ENCODE measurements at places on chromosomes 7 and 10.

DNA sequence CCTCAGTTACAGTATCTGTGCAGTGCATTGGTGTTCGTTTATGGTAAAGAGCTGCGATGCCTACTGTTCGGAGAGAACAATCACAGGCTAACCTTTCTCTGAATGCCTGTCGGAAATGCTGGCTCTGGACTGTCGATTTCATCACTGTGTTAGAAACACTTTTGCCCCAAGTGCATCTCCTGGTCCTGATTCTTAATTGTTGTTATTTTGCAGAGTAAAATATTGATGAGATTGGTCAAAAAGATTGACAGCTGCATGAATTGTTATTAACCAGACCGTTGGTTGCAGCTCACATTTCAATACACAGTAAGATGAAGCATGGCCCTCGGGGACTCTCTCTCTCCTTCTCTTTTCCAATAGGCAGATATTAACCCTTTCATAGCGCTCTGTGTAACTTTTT is 557.4 kb upstream of the ADARB2 start:
- no peak for DNase-seq

DNA sequence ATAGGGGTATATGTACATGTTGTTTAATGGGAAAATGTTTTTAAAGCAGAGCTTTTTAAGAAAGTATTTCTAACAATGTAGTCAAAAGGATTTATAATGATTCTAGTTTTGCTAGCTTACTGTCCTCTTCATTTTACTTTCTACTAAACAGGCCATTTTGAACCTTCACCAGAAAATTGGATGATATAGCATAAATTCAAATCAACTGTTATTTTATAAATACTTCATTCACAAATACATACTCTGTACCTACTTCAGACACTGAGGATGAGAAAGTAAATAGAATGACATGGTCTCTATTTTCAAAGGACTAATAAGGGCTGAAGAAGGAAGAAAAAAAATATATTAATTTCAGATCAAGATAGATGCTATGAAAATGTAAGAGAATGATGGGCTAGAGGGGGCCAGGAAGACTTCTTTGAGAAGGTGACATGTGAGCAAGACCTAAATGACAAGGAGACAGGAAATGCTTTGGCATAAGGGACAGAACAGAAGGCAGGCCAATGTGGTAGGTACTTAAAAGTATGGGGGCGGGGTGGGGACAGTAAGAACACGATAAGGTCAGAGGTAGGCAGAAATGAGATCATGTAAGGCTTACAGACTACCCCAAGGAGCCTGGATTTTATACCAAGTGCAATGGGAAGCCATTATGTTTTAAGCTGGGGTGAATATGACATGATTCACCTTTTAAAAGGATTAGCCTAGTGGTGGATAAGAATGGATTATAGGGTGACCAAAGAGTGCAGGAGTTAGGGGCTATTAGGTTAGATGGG is 5.2 kb downstream of the NAMPT start:
- no peak for DNase-seq

DNA sequence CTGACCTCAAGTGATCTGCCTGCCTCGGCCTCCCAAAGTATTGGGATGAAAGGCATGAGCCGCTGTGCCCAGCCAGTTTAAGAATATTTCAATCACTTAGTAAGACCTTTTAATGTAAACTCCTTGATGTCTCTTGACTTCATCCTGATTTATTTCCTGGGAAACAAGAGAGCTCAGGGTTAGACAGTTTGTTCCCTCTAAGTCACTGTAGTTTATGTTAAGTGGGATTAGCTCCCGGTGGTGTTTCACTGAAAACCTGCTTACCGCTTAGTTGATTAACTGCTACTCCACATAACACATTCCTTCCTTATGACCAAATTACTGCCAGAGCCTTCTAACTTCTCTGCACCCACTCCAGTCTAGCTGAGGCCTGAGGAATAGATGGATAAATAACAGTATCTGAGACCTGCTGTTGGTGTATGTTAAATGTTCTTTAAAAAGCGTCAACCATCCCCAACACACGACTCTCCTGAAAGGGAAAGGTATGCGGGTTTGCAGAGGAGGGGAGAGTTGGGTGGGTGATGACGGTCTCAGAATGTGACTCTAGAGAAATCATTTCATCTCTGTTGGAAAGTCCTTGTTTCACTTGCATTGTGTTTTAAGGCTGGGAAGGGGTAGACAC is 48.7 kb downstream of the CREB3L2 start:
- peak; percentile 73 for DNase-seq

GRCh38 chr7:144853542-144853941 is 17.7 kb upstream of the TPK1 start:
- DNase-seq, result no peak

DNA sequence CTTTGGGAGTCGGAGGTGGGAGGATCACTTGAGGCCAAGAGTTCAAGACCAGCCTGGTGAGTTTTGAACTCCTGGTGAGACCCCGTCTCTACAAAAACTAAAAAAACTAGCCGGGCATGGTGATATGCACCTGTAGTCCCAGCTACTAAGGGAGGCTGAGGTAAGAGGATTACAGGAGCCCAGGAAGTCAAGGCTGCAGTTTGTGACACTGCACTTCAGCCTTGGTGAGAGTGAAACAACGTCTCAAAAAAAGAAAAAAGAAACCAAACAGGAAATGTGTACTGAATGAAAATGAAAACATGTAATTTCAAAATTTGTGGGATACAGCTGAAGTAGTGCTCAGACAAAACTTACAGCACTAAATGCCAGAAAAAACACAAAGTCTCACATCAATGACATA is 7.6 kb downstream of the ARHGAP12 start:
- no peak for DNase-seq

DNA sequence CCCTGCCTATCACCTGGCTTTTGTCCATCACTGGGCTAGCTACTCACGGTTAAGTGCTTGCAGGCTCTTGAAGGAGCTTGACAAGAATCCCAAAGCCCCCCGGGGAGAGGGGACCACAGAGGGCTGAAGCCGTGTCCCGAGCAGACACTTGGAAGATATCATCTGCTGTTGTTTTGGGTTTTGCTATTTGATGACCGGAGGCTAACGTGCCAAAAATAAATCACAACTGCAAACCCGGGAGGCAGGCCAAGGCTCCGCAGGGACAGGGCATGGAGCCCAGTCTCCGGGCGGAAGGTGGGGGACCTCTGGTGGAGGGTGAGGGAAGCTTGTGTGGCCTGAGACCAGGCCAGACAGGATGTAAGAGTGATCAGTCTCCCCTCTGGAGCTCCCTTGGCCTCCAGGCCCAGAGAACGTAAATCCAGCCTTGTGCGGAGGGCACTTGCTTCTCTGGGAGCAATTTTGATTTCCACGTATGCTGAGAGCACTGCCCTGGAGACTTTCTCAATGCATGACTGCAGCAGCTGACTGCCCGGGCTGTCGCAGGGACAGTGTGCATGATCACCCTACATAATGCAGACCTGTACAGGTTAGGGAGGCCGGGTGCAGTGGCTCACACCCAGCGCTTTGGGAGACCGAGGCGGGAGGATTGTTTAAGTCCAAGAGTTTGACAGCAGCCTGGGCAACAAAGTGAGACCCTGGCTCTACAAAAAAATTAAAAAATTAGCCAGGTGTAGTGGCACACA is at the start of gene PHKG1:
Gene PHKG1 (minus strand): TSS at position 164 of the 743 bp plus-strand sequence. CDS start 4,011 bp downstream, outside the sequence.
- peak; percentile 88 for DNase-seq

GRCh38 chr10:84571146-84571545 is 242.8 kb downstream of the CCSER2 start:
- DNase-seq, result no peak

- no peak for DNase-seq
These were observed 203.1 kb upstream of the PCLO start for GRCh38 chr7:83365746-83366145.

DNA sequence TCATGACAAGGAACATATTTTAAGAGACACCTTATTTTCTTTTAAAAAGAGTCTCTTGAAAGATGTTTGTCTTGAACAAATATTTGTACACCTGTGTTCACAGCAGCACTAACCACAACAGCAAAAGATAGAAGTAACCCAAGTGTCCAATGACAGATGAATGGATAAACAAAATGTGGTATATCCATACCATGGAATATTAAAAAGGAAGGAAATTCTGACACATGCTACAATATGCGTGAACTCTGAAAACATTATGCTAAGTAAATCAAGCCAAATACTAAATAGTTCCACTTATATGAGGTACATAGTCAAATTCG is 17.8 kb downstream of the SGMS1 start:
- DNase-seq, result no peak

GRCh38 chr7:7639847-7640220 is 718 bp upstream of the UMAD1 start:
- DNase-seq, result no peak

DNA sequence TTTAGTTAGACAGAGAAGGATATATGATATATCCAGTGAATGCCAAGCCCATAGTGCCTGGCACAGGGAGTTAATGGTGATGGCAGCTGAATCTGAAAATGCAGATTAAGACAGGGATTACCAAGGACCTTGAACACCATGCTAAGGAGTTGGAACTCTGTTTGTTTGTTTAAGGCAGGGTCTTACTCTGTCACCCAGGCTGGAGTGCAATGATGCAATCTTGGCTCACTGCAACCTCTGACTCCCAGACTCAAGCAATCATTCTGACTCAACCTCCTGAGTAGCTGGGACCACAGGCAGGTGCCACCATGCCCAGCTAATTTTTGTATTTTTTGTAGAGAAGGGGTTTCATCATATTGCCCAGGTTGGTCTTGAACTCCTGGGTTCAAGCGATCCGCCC is 1.6 kb downstream of the AKR1D1 start:
- DNase-seq, result no peak

- DNase-seq, result no peak
These were observed 7.8 kb upstream of the PDCD4 start for GRCh38 chr10:110863956-110864355.

DNA sequence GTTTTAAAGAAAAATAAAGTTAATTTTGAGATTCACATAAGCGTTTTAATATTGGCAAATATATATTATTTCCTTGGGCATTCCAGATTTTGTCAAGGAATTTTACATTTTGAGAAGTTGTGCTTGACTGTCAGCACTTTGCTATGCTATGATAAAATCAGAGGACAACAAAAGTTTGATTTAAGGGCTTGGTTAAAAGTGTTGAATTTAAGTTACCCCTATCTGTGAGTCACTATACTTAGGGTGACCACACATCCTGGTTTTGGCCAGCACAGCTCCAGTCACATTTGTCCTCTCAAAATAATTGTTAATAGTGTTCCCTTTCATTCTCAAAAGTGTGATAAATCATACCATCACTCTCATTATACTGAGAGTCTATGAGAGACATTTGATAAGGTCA is 34.2 kb upstream of the ANK3 start:
- no peak for DNase-seq

GRCh38 chr10:103130910-103131309 is 62.2 kb downstream of the NT5C2 start:
- DNase-seq, result no peak

- no peak for DNase-seq
These were observed 16.2 kb downstream of the MACC1 start for GRCh38 chr7:20200971-20201370.

DNA sequence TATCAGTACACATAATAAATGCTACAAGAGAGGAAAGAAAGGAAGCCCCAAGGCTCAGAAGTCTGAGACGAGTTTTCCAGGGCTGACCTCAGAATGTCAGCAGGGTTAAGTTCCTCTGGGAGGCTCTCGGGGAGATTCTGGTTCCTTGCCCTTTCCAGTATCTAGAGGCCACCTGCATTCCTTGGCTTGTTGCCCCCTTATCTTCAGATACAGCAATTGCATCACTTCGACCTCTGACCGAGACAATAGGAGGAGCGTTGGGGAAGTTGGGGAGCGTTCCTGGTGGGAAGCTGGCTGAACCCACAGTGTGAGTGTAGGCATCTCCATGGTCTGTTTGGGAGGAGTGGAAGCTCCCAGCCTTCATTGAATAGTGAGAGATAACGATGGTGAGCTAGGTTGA is 72.0 kb upstream of the MTPN start:
- no peak for DNase-seq

- DNase-seq, result no peak
These were observed 21.3 kb downstream of the SLC25A28 start for GRCh38 chr10:99598781-99599509.

GRCh38 chr7:49563693-49564378 is 209.6 kb upstream of the VWC2 start:
- no peak for DNase-seq

DNA sequence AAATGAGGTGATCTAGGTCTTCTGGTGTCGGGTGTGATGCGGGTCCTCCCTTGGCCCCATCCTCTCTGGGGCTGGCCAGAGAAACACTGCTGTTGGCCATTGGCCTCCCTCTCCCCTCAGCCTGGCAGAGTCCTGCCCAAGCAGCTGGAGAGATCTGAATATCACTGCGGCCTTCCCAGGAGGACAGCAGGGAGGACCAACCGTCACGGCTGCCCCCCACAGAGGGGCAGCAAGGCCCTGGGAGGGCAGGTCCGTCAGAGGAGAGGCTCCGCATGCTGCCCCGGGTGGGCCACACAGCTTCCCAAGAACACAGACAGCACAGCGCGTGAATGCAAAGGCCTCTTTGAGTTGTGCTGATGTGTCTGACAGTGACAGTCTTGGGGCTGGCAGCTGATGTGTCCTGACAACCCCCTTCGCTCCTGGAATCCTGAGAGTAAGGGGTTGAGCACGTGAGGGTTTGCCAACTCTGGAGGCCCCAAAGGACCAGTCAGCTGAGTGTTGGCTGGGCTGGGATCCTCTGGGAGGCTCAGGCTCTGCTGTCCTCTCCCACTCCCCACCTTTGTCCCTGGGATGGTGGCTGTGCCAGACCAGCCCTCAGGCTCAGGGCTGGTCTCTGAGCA is 132.5 kb upstream of the UNC5B start:
- no peak for DNase-seq

DNA sequence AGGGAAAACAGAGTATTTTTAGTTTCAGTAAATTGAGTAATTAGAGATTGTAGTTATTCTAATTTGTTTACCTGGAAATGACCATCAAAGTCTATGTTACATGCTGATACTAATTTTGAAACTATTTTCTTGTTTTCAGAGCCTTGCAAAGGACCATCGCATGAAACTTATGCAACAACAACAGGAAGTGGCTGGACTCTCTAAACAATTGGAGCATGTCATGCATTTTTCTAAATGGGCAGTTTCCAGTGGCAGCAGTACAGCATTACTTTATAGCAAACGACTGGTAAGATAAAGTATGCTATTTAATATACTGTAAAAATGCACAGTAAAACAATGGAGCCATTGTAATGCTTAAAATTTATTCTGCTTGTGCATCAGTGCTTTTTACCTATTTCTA is 78.5 kb downstream of the TRIM24 start:
- no peak for DNase-seq

DNA sequence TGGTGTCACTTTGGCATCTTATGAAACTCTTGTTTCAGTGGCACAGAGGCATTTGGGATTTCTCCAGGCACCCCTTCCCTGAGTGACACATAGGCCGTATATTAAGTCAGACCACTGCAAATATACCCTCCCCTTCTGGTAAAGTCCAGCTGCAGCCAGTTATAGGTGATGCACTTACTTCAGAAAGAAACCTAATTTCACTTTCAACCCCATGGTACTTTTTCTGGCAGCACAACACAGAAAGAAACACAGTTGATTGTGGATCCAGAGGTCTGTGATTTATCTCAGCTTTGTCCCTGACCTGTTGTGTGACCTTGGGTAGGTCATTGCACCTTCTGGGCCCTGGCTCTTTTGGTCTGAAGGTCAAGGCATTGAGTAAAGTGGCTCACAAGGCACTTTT is 173.2 kb downstream of the BUB3 start:
- DNase-seq, result no peak

All from GM04504 (cell line).